Midbrain (tissue), 1 donor: ENCODE measurements at places on chromosomes 16 and 17.
A peak's percentile ranks its signal among the peaks of the same experiment; 100 is the strongest.

DNA sequence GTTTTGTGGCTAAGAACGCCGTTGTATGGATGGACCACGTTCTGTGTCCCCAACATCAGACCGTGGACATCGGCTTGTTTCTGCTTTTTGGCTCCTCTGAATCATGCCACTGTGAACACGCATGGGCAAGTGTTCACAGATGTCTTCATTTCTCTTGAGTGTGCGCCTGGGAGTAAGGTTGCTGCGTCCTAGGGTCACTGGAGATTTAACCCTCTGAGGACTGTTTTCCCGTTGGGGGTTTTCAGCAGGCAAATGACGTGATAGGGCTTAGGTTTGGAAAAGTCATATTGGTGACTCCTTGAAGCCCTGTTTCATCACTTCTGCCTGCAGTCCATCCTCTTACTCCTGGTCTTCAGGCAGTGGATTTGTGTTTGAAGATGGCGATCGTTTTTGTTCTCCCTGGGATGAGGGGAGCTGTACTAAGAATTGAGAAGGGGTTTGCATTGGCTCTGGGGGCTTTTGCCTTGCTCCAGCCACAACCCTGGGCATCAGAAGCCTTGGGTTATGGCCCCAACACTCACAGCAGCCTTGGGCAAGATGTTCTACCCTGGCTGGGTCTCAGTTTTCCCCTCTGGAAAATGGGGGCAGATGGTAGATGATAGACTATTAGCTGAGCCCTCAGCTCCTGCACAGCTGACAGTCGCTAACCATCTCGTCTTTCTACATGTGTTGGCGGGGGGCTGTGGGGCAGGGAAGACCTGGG lies 67.2 kb upstream of the CIBAR2 start:
- DNase-seq, result no peak

- DNase-seq, result peak; percentile 77
Measured at GRCh38 chr17:27520491-27521185, 64.4 kb downstream of the KSR1 start.

DNA sequence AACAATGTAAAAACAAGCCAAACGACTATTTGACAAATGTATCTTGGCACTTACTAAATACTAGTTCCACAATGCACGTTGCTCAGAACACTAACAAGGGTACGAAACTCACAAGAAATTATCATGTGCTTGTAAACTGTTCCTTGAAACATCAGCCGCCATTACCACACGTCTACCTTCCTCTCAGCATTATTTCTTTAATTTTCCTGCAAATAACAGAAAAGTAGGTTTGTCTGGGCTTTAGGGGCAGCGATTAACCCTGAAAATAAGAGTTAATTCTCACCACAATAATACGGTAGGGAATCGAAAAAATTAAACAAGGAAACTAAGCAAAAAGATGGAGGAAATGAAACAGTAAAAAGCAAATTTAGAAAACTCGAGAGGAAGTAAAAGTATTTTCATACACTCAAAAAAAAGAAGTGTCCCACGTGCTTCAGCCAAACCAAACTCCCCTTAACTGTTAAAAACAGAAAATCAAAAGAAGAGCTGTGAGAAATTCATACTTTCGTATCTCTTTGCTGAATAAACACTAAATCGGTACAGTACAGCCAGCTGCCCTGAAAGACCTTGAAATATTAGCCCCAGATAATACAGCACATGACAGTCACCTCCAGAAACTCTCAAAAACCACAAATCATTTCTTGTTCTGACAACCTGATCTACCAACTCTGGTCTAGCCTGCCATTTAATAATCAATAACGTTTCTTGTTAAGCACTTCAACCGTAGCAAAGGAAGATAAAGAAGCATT lies 1.2 kb downstream of the ARHGAP17 start:
- peak; percentile 46 for DNase-seq

GRCh38 chr17:34412534-34412933 lies 49.5 kb upstream of the CCL1 start:
- no peak for DNase-seq

GRCh38 chr17:63998050-63998720 lies at the start of gene PRR29:
Gene PRR29 (plus strand): TSS chr17:63998351. CDS start chr17:63998365, 14 bp downstream.
- DNase-seq, result peak; percentile 19

GRCh38 chr16:18833707-18834505 lies 32.6 kb upstream of the ARL6IP1 start:
- DNase-seq, result no peak

GRCh38 chr16:20956319-20956718 lies 55.7 kb downstream of the LYRM1 start:
- no peak for DNase-seq
